ENCODE measurements at places on chromosomes 5 and 9.
A peak's percentile ranks its signal among the peaks of the same experiment; 100 is the strongest.

DNA sequence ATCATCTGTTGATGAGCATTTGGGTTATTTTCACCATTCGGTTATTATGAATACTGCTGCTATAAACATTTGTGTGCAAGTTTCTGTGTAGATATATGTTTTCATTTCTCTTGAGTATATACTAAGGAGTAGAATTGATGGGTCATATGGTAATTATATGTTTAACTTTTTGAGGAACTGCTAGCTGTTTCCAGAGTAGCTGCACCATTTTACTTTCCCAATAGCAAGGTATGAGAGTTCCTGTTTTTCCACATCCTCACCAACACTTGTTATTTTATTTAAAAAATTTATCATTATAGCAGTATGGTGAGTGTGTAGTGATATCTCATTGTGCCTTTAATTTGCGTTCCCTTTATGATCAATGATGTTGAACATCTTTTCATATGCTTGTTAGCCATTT, 29.2 kb downstream of the CD14 start:
- DNase-seq: no peak

DNA sequence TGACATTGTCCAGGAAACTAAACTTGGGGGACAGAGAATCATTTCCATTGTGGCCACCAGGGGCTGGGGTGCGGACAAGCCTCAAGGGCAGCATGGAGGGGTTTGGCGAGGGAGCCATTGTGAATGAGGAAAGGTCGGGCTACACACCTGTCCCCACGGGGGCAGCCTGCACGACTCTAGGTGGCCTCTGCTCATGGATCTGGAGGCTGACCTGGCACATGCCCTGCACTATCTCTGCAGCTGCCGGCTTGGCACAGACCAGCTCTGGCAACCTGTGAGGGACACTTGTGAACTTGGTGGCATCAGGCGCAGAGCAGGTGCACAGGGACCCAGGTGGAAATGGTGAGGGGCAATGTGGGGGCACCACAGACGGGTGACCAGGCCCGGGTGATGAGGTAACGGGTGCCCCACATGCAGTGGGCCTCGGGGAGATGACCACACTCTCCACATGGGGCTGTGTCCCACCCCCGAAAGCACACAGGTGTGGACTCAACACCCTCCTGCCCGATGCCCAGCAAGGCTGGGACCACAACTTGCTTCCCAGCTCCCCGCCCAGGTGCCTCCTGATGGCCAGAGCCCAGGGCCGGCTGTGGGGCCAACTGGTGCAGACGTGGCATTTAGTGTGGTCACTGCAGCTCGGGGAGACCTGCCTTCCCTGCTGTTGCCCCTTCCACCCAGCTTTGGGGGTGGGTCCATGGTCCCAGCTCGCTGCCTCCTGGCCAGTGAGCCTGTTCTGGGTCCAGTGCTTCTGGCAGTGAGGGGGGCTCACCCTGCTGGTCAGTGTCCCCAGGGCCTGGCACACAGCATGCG, 60.9 kb upstream of the UBAC1 start:
- DNase-seq: no peak

GRCh38 chr9:105116052-105116868, 128.2 kb upstream of the SLC44A1 start:
- DNase-seq: no peak

GRCh38 chr9:35960039-35960655, 2.2 kb upstream of the OR2S2 start:
- DNase-seq: peak; percentile 15

DNA sequence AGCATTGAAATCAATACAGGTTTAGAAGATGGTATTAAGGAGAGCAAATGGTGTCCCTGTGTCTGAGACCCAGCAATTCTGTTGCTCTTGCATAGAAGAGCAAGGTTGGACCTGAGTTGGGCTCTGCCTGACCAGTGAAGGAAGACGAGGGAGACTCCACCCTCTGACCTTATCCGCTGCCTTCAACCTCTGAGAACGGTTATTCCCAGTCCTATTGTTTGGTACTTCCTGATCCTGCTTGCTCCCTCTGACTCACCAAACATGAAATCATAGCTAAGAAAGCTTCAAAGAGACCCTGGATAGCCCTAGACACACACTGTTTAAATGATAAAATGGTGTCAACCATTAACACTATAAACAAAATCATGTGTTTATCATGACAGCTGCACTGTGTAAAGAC, 218.5 kb downstream of the PLK2 start:
- DNase-seq: no peak

GRCh38 chr9:117302487-117302886, 112.4 kb downstream of the ASTN2 start:
- no peak for DNase-seq

DNA sequence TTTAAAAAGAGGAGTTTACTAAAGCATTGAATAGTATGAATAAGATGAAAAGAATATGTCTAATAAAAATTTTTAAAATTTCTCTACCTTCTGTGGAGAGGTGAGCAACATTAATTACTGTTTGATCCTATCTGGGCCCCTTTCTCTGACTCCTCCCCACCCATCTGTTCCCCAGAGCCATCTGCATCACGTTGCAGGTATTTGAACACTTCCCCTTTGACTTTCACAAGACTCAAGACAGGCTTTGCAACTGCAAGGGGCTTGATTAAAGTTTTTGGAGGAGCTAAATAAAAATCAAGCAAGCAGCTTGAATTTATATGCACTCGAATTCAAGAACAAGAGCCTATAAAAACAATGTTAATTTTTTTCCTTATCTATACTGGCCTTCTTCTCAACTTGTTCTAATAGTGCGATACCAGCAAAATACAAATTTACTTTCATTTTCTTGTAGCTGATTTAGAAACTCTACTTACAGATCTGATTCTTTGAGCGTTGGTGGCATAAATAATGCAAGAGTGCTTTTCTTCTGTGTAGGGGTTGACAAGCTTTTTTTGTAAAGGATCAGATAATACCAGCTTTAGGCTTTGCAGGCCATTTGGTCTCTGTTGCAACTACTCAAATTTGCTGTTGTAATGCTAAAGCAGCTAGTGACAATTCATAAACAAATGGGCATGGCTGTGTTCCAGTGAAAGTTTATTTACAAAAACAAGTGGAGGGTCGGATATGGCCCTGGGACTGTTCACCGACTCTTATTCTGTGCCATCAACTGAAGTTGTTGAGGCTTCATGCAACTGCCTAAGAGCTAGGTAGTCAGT, 21.2 kb downstream of the TXNDC8 start:
- DNase-seq: no peak

DNA sequence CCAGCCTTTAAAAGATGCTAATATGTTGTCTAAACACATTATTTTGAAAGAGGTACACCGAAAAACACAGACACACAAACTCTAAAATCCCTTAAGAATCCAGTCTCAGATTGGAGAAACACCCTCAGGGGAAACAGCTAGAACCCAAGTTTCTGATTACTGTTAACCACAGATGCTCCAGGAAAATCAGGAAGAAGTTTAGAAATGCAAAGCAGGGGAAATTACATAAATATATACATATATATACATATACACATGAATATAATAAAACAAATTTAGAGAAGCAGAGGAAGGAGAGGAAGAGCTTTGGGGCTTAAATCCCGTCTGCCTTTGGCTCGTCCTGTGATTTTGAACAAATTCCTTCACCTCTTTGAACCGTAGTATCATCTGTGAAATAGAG, 73.2 kb upstream of the KLF4 start:
- DNase-seq: no peak
